ENCODE measurements at places on chromosomes 11 and 22. TPM values are rescaled to one million over a fixed set of nuclear protein-coding genes. Genes with fewer than 3 reads are reported as not detected.

ENTHD1 gene
- total RNA-seq, result 0.64 TPM

DNA sequence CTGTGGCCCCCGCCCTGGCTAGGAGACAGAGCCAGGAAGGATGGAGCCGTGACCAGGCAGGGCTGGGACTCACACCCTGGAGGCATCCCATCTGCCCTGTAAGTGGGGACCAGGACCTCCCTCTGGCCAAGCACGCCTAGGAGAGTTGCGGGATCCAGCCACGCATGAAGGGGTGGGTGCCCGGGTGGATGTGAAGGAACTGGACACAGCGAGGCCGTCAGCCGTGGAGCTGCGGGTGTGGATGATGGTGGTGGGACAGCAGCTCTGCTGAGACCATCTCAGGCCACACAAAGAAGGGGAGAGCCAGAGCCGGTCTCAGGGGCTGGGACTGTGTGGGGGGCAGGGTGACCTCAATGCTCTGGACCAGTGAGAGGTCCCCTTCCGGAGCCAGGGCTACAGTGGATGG, 746.4 kb downstream of the BRD1 start:
- no peak for DNase-seq

KCNE3 gene
- total RNA-seq, result not detected

- DNase-seq, result no peak
These were observed 99.3 kb upstream of the FAT3 start for GRCh38 chr11:92125321-92125720.

DNA sequence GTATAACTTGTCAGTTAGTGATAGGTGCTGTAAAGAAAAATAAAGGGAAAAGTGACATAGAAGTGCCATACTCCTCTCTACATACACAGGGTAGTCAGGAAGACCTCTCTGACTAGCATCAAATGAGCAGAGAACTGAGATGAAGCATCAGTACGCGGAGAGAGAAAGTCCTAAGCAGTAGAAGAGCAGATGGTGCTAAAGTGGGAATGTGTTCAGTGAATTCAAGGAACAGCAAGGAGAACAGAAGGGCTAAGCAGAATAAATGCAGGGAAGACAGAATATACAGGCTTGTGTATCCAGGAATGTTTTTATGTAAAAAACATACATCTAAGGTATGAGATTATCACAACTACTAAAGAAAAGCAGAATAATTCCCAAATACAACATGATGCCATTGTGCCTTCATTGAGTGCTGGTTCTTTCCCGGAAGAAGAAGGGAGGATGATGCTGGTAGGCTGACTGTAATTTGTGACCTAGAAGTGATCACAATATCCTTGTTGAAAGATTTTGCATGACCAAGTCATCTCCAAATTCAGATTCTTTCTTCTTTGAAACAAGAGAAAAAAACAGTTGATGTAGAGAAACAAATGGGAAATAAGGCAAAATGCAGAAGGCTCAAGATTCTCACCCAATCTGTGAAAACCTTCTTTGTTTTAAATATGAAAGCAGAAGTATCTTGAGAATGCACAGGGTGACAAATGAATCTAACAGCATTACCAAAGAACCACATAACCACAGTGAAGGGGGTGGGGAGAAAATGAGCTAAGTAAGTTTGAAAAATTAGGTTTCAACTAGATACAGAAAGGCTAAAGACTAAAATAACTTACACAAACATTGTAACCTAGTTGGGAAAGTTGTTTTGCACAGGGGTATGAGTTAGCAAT, 20.5 kb downstream of the MRE11 start:
- peak; percentile 23 for DNase-seq

DNA sequence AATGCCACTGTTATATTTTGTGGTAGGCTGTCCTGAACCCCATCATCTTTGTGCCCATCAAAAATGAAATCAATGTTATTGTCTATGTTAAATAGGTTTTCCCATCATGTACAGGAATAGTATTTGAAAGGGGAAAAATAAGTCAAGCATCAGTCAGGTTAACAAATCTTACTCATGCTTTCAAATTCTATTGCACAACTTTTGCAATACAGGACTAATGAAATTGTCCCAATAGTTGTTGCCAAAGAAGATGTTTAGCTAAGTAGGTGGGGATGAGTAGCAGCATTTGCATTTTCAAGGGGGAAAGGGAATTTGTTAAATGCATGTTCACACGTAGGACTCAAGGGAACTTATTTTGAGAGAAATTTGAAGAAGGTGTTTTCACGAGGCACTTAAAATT, 962.1 kb downstream of the JRKL start:
- no peak for DNase-seq

RPS6KB2 gene
- 50.7 TPM for total RNA-seq

DNA sequence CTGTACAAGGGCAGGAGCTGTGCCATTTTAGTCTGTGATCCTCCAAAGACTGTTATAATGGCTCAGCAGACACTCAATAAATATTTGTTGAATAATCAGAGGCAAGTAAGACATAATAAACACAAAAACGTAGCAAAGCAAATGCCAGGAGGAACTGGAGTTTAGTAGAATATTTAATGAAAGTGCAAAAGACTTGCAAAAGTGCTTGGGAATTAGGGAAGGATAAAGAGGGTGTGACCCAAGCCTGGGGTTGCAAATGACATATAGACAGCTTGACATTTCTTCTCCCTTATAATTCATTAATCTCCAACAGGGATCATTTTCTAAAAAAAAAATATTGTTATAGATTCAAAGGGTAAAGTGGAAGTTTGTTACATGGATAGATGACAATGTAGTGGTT, 212.7 kb upstream of the PGR start:
- DNase-seq, result no peak

RTN4RL2 gene
- 0.74 TPM for total RNA-seq

GRCh38 chr22:41585898-41586297, 3.7 kb downstream of the PMM1 start:
- DNase-seq, result no peak

DNA sequence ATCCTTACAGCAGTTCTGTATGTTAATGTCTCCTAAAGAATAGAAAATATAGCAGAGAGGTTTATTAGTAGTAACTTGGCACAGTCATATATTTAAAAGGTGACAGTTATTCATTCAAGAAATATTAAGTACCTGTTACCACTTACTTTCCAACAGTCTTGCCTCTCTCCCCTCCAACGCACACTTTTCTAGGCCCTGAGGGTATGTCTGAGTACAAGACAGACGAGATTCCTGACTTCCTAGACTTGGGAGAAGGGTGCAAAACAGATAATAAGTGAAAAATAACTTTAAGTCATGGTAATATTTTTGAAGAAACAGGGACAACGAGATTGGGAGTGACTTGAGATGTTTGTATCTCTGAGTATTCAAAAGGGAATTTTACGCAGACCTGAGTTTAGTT, 1.6 kb downstream of the EIF3L start:
- no peak for DNase-seq

UCP3 gene
- 0.83 TPM for total RNA-seq

EFEMP2 gene
- total RNA-seq, result 11.5 TPM

GRCh38 chr22:29848111-29848510, 10.0 kb upstream of the ASCC2 start:
- DNase-seq, result no peak

DNA sequence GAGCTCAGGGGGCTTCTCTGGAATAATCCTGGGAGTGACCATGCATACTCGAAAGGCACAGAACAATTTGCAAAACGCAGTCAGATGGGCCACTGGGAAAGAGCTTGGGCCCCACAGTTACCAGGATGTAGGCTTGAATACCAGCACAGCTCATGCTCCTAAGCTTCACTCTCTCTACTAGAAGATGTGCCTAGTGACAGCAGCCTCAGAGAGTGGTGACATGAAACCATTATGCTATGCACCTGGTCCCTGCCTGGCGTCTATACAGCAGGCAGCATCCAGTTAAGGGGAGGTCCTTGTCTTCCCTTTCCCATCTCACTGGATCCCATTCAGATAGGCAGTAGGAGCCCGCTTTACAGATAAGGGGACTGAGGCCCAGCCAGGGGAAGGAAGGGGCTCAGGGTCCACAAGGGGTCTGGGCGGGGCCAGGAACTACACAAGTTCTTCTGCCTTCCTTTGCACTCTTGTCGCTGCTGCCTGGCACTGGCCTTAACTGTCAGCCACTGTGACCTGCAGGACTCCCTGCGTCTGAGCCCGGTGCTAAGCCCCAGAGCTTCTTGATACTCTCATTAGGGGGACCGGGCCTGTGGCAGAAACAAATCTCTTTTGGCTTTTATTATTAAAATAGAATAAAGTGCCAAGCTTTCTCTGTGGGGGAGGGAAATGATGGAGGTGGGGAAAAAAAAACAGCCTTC, 21.2 kb upstream of the RASD2 start:
- DNase-seq, result no peak

CRYBB3 gene
- not detected for total RNA-seq

TSKU gene
- total RNA-seq, result 0.35 TPM

DNA sequence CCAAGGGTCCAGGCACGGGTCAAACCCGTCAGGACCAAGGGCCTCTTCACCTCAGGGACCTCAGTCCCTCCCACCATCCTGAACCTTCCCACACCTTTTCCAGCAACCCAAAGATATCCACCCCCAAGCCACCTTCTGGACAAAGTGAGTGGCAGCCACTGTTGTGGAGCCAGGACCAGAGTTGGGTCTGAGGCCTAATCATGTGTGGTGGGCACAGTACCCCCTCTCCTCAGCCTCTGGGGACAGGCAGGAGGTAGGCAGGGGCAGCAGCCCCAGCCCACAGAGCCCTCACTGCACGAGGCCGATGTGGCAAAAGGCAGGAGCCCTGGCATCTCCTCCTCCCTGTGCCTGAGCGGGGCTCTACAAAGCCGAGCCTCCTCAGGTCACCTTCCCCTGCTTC, 2.5 kb downstream of the KCNJ11 start:
- DNase-seq, result no peak

- DNase-seq, result no peak
These were observed 214.6 kb downstream of the NTM start for GRCh38 chr11:131584785-131585592.

GRCh38 chr11:18016789-18017188, 3.9 kb upstream of the SERGEF start:
- no peak for DNase-seq

GRCh38 chr22:28442264-28442710, 237.4 kb downstream of the TTC28 start:
- peak; percentile 90 for DNase-seq

GRCh38 chr11:86790867-86791849, 9.2 kb upstream of the PRSS23 start:
- no peak for DNase-seq

UBQLNL gene
- total RNA-seq, result 0.26 TPM

CYTH4 gene
- 30.5 TPM for total RNA-seq

- no peak for DNase-seq
These were observed 237.3 kb downstream of the ST3GAL4 start for GRCh38 chr11:126592496-126593410.

DNA sequence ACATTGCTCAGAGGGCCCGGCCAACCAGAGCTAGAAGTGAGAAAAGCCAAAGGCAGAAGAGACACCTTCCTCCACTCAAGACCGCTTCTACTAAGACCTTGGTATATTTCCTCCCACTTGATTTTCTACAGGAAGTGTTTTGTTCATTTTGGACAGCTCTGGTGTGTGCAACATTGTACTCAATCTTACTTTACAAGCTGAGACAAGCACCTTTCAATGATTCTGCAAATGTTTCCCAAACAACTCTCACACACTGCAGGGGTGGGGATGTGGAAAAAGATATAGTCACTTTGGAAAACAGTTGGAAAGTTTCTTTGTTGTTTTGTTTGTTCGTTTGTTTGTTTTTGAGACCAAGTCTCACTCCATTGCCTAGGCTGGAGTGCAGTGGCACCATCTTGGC, 15.7 kb downstream of the MYO18B start:
- DNase-seq, result no peak

IL18 gene
- not detected for total RNA-seq

- DNase-seq, result peak; percentile 45
These were observed 75.8 kb downstream of the ARHGAP8 start for GRCh38 chr22:44828193-44828592.
